ENCODE measurements at places on chromosomes 3 and 15. TPM values are rescaled to one million over a fixed set of nuclear protein-coding genes. Genes with fewer than 3 reads are reported as not detected.
A peak's percentile ranks its signal among the peaks of the same experiment; 100 is the strongest.

The ZNF501 gene
- 0.95 TPM for polyA plus RNA-seq

The BFSP2 gene
- polyA plus RNA-seq, result 0.68 TPM

DNA sequence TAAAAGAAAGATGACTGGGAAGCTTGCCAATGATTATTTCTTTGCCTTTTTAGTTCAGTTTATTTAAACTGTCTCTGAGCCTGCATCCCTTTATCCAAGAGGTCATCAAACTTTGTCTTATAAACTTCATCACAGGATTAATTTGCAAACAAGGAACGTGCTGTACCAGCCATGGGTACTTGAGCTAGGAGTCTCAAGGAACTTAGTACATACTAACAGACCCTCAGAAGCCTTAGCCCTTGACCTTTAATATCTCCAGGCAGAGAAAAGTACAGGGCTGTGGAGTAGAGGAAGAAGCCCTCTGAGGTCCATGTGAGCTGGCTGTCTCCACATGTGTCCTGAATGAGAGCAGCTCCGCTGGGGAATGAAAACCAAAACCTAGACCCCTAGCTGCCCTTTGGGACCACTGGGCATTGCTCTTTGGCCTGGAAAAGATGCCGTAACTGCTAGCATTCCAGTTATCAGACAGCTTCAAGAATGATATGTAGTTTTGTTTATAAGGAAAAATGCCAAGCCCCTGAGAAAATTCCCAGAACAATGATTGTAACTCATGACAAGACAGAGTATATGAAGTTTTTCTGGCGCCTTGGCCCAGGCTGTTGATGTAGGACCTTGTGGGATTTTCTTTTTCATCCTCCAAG lies 92.1 kb downstream of the ASB7 start:
- no peaks in the 10 kb centered on the region for H3K4me1 ChIP-seq
- H3K27me3 ChIP-seq, result no peaks in the 10 kb centered on the region
- DNase-seq, result peak; percentile 71
- no peak overlapping the region for H3K4me3 ChIP-seq
- no peaks in the 10 kb centered on the region for H3K36me3 ChIP-seq

- no peaks in the 10 kb centered on the region for H3K4me1 ChIP-seq
- no peaks in the 10 kb centered on the region for H3K36me3 ChIP-seq
- no peaks in the 10 kb centered on the region for H3K27me3 ChIP-seq
- no peak overlapping the region for H3K4me3 ChIP-seq
- no peak overlapping the region for H3K27ac ChIP-seq
- DNase-seq, result no peak
Observed at GRCh38 chr15:77674327-77674726, 41.6 kb upstream of the LINGO1 start.

DNA sequence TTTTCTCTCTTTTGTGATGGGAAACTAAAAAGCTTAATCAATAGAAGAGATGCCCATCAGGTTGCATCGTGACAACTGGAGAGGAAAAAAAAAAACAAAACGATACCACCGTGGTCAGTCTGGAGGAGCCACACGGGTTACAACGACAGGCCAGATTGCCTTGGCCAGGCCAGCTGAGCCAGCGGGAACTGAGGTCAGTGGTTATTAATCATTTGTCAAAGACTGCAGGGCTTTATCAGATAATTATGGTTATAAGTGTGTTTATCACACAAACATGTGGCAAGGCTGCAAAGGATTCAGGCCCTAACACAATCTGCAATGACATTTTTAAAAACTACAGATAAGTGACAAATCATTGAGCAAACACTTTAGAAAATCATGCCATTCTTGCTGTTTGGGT lies 135.0 kb upstream of the FAM3D start:
- DNase-seq, result peak; percentile 26
- H3K4me1 ChIP-seq, result no peaks in the 10 kb centered on the region
- no peak overlapping the region for H3K27ac ChIP-seq

- H3K27me3 ChIP-seq, result no peaks in the 10 kb centered on the region
- no peak overlapping the region for H3K4me3 ChIP-seq
- H3K4me1 ChIP-seq, result peaks cover 17% of the 10 kb centered on the region
- peak overlapping the region; percentile 87 for H3K27ac ChIP-seq
- no peaks in the 10 kb centered on the region for H3K36me3 ChIP-seq
- DNase-seq, result peak; percentile 89
Observed at GRCh38 chr3:136994772-136995516, 37.2 kb downstream of the IL20RB start.

GRCh38 chr3:59318881-59319280 lies 269.1 kb upstream of the CFAP20DC start:
- H3K36me3 ChIP-seq, result no peaks in the 10 kb centered on the region
- no peak overlapping the region for H3K4me3 ChIP-seq
- no peaks in the 10 kb centered on the region for H3K27me3 ChIP-seq
- no peaks in the 10 kb centered on the region for H3K4me1 ChIP-seq

GRCh38 chr3:42070524-42070923 lies 20.6 kb upstream of the TRAK1 start:
- H3K4me1 ChIP-seq, result peaks cover 55% of the 10 kb centered on the region
- no peak overlapping the region for H3K4me3 ChIP-seq
- no peak for DNase-seq
- H3K27me3 ChIP-seq, result no peaks in the 10 kb centered on the region
- no peaks in the 10 kb centered on the region for H3K36me3 ChIP-seq
- peak overlapping the region; percentile 76 for H3K27ac ChIP-seq

DNA sequence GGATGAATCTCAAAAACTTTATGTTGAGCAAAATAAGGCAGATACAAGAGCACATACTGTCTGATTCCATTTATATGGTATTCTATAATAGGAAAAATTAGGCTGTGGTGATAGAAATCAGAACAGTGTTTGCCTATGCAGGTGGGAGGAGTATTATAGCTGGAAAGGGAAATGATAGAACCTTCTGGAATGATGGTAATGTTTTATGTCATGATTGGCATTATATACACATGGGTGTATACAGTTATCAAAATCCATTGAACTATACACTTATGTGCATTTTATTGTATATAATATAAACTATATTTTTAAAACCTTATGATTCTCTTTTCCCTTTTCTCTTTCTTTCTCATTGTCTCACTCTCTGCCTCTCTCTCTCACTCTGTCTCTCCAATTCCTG lies 156.1 kb downstream of the THSD4 start:
- no peak for DNase-seq
- H3K27me3 ChIP-seq, result no peaks in the 10 kb centered on the region
- no peak overlapping the region for H3K27ac ChIP-seq
- no peaks in the 10 kb centered on the region for H3K4me1 ChIP-seq

- peak; percentile 81 for DNase-seq
Observed at GRCh38 chr15:59622289-59622688, 10.7 kb downstream of the GCNT3 start.

GRCh38 chr3:31960793-31961431 lies 20.1 kb downstream of the OSBPL10 start:
- H3K27me3 ChIP-seq, result no peaks in the 10 kb centered on the region
- DNase-seq, result no peak
- no peak overlapping the region for H3K4me3 ChIP-seq
- H3K27ac ChIP-seq, result peak overlapping the region; percentile 82
- peaks cover 40% of the 10 kb centered on the region for H3K4me1 ChIP-seq
- H3K36me3 ChIP-seq, result no peaks in the 10 kb centered on the region
